ENCODE measurements at places on chromosomes 16 and 17.

- DNase-seq: no peak
Observed at GRCh38 chr16:9061358-9061813, 30.1 kb upstream of the HAPSTR1 start.

GRCh38 chr17:42744283-42744805, 496 bp downstream of the EZH1 start:
- peak; percentile 85 for DNase-seq

DNA sequence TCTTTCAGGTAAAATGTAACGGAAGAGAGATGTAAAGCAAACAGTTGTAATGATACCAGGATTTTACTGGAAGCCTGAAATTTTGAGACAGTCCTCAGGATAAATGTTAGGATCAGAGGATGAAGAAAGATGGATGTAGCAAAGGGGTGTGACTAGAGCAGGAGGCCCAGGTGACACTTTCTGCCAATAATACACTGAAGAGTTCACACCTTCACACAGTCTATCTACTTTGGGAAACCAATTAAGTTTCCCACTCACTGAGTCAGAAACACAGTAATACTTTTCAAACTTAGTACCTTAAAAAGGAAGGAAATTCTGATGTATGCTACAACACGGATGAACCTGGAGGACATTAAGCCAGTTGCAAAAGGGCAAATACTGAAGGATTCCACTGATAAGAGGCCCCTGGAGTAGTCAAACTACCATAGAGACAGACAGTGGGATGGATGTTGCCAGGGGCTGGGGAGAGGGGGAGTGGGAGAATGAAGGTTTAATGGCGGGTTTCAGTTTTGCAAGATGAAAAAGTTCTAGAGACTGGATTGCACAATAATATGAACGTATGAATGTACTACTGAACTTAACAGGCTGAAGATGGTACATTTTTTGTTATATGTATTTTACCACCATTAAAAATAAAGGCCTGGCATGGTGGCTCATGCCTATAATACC, 62.3 kb downstream of the CYTH1 start:
- peak; percentile 52 for DNase-seq

DNA sequence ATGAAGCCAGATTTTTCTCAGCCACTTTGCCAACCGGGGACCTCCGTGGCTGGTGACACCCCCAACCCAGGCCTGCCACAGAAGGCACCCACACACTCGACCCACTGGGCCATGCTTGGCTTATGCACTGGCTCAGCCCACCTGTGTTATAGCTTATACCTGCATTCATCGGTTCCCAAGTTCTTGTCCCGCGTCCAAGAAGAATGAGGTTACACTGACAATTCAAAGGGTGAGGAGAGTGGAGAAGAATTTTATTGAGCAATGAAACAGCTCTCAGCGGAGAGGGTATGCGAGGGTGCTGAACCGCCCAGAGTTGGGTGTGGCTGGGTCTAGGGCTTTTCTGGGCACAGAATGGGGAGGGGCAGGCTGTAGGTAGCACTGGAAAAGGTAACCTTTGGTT, 22.2 kb upstream of the CDH15 start:
- DNase-seq: no peak

DNA sequence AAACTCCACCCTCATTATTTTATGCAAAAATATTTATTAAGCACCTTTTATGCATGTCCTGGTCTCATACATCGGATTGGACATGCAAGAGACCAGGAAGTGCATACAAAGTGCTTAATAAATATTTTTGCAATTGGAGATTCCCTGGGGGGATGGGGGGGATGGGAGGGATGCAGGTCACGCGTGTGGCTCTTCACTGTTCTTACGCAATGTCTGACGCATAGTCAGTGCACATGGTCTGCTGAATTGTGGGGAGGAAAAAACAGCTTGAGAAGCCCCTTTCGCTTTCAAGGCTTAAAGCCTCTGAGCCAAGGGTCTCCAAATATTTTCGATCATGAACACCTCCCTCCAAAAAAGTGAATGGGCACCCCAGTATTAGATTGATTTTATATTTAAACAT, 96.7 kb upstream of the XYLT1 start:
- DNase-seq: no peak
